CD4-positive, alpha-beta T cell treated with Interleukin-12 subunit alpha and Interleukin-12 subunit beta, for 1 hour (primary cell): ENCODE measurements at places on chromosomes 11 and 22.

- no peak for DNase-seq
These were observed at the start of gene KCNJ4 for GRCh38 chr22:38455076-38455529. Gene KCNJ4, minus strand, starts transcription at chr22:38455199. Its CDS starts 27,067 bp downstream, at chr22:38428132.

DNA sequence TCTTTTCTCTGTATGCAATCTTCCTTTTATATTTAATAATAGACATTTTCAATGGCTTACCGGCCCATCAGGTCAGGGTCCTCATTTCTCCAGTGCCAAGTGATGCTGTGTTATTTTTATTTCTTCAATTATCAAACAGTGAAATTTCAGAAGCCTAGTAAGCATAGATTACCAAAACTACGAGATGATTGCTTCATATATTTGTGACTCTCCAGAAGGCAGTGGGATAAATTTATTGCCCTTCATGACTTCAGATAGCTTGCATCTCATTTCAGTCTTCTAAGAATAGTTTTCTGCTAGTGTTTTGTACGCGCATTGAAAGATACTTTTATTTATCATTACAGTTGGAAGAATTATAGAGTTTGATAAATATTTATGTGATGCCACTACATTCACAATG lies 139.6 kb downstream of the FAT3 start:
- DNase-seq = no peak

DNA sequence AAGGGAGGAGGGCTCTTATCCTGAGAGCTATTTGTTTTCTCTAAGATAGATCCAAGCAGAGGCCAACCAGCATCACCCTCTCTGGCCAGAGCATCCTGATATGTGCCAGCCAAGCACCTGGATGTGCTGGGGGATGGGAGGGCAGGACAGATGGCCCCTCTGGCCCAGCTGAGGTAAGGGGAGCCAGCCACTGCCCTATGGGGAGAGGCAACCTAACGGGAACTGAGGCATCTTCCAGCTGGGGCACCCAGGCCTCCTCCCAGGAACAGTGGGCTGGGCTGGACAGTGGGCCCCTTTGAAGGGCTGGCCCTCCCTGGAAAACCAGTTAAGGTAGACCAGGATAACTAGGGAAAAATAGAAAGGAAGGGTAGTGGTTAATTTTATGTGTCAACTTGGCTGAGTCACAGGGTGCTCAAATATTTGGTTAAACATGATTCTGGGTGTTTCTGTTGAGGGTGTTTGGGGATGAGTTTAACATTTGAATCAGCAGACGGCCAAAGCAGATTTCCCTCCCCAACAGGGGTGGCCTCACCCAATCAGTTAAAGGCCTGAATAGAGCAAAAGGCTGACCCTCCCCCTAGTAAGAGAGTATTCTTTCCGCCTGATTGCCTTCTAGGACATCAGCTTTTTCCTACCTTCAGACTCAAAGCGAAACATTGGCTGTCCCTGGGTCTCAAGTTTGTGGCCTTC lies 595.1 kb downstream of the BUD13 start:
- DNase-seq = no peak

DNA sequence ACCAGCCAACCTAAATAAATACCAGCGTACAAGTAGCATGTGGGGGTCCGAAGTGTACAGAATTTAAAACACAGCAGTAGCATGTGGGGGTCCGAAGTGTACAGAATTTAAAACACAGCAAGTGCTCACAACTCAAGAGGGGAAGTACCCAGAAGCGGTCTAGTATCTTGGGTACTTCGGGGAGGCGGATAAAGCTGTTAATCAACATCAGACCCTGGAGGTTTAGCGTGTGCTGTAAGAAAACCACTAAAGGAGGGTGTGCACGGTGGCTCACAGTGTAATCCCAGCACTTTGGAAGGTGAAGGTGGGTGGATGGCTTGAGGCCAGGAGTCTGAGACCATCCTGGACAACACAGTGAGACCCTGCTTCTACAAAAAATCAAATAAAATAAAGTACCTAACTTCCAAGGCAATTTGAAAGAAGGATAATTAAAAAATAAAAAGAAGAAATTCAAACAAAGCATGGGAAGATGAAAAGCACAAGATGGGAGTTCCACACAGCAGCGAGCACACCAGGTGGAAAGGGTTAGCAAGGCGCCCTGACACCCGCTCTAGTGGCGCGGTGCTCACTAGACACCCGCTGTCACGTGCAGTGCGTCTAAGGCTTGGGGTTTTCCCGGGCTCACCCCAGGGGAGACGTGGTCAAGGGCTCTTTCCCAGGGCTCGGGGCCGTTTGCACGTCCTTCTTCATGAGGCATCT lies 35.0 kb upstream of the MOB2 start:
- peak; percentile 9 for DNase-seq
